Endothelial cell (in vitro differentiated cells): ENCODE measurements at places on chromosomes 2 and 18.

- peak; percentile 24 for DNase-seq
These were observed 66.2 kb downstream of the ACVR2A start for GRCh38 chr2:147910990-147911473.

DNA sequence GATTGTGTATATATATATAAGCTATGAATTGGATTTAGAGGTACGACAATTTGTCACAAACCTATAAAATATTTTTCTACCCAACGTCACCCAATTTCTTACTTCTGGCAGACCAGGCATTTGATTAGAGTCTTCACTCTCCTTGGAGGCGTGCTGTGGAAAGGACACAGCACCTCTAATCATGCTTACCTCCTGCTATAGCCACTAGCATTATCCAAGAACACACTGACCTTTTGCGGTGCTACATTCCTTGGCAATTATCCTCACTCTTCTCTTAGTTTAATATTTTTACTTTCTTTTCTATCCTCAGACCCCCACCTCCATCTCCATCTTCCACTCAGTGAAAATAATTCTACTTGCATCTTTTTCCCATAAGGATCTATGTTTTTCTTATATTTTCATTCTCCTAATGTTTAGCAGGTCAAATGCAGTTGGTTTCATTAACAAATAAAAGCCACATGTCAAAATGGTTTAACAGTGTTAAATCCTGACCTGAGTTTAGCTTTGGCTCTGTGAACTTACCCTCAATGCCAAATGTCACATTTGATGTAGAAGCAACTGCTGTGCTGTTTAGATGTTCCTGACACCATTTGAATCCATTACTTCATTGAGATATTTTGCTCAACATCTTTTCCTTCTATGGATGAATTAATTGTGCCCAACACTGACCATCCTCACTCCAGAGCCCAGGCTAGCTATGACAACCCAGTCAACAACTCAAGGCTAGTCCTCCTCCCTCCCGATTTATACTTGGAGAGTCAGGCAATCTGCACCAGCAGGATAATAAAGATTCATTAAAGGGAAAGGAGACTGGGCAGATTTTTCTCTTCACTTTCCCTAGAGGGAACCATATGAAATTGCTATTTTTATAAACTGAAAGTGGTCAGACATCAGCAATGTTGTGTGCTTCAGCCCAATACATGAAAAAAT, 240.5 kb downstream of the MREG start:
- DNase-seq = no peak

GRCh38 chr2:233761040-233761769, 1.1 kb downstream of the UGT1A1 start:
- DNase-seq = no peak

DNA sequence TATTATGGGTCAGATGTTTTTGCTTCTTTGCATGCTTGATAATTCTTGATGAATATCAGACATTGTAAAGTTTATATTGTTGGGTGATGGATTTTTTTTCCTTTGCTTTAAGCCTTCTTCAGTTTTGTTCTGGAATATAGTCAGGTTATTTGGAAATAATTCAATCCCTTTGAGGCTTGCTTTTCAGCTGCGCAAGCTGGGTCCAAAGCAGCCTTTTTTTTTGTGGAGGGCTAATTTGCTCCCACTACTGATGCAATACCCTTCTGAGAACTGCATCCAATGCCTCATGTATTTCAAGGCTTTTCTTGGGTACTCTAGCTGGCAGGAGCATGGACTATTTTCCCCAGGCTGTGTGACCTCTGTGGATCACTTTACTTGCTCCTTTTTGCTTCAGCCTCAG, 245.9 kb downstream of the AGPS start:
- no peak for DNase-seq

- DNase-seq = no peak
These were observed 362.8 kb upstream of the HS6ST1 start for GRCh38 chr2:128681507-128681906.

DNA sequence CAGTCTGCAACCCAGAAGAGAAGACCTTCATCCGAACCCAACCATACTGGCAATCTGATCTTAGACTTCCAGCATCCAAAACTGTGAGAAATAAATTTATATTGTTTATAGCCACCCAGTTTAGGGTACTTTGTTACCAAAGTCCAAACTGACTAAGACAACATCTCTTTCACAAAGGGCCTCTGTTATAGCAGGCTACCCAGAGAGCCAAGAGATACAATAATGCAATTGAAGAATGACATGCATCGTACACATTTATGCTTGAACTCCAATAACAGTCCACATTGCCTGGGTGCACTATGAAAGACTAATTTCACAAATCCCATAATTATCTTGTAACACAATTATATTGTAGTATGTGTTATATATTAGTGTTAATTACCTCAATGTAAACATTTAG, 39.1 kb upstream of the ANKRD44 start:
- DNase-seq = no peak

GRCh38 chr2:15189216-15189615, 371.9 kb downstream of the NBAS start:
- no peak for DNase-seq

GRCh38 chr18:77750006-77750405, 500.4 kb downstream of the GALR1 start:
- DNase-seq = no peak

DNA sequence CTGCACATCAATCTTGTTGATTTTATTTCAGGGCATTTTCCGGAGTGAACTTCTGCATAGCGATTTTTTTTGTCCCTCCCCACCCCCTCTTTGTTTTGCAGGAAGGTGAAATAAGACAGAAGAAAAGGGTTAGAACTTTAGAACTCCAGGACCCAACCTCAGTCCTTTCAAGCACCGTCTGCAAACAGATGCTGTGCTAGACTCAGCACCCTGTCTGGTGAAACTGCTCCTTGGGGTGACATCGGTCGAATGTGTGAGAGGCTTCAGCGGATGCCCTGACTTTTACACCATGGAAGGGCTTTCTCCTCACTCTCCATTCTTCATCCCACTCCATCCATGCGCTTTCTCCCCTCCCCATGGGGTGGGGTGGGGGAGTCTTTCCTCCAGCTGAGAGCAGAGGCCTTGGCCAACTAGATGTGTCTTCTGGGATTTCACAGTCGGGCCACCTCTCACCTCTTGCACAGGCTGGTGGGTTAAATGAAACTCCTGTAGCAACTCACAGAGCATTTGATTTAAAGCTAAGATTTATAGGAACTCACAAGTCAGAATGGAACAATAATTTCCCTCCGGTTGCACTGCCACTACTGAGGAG, 43.3 kb upstream of the EDAR start:
- no peak for DNase-seq

- no peak for DNase-seq
These were observed 10.3 kb upstream of the ATOH8 start for GRCh38 chr2:85743304-85743978.

DNA sequence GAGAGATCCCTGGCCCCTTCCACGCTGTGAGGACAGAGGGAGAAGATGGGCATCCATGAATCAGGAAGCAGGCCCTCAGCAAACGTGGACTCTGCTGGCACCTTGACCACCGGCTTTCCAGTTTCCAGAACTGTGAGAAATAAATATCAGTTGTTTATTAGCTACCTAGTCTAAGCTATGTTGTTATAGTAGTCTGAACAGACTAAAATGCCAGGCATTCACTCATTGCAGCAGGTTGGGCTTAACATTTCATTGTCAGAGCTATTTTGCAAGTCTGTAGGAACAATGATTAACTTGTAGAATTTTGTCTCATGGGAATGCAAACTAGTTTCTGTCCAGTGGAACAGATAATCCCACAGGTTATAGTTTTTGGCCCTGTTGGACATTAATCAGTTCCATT, 24.8 kb upstream of the TBC1D8 start:
- DNase-seq = no peak

GRCh38 chr2:217479566-217479965, 523.2 kb downstream of the TNS1 start:
- no peak for DNase-seq

GRCh38 chr2:202426751-202427150, 50.6 kb downstream of the BMPR2 start:
- DNase-seq = no peak

GRCh38 chr2:47069628-47070154, 85.4 kb downstream of the STPG4 start:
- DNase-seq = no peak

- no peak for DNase-seq
These were observed 184.4 kb downstream of the RTP5 start for GRCh38 chr2:242053921-242054320.
